ENCODE measurements at places on chromosomes 3 and 15.

DNA sequence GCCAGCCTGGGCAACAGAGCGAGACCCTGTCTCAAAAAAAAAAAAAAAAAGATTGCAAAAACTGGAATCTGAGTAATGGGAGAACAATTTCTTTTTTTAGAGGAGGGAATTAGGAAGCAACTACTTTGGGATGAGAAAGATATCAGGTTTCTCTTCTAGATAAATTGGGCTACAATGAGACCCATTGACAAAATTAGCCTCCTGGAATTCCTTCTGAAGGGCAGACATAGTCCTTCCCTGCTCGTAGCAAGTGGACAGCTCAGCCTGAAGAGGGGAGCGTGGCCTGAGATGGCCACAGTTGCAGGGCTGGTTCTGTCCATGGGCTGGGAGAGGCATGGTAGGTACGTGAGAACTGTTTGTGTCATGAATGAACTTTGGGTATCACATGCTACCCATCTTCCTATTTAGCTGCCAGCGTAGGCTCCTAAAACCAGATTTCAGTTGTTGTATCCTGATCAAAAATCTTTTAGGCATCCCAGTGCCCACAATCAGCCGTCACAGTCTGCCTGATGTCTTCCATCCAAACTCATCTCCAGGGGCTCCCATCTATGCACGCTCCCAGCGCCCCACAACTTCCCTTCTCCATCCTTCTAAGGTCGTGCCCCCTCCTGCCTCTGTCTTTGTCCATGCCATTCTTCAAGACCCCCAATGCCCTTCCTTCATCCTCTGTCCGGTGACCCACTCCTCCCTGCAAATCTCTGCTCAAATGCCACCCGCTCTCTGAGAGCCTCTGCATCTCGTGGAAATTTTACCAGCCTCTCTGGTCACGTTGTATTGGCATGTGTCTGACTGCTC, 92.0 kb upstream of the NR2E3 start:
- DNase-seq, result no peak

- peak; percentile 6 for DNase-seq
These were observed 1.3 kb downstream of the RNU5B-1 start for GRCh38 chr15:65305776-65306175.

GRCh38 chr3:184514171-184514490, 47.5 kb upstream of the EPHB3 start:
- no peak for DNase-seq

GRCh38 chr15:65277015-65277414, 9.7 kb downstream of the PARP16 start:
- DNase-seq, result no peak

GRCh38 chr3:146530609-146531008, 13.8 kb downstream of the PLSCR1 start:
- no peak for DNase-seq

- no peak for DNase-seq
These were observed 37.4 kb upstream of the GALNT15 start for GRCh38 chr3:16137044-16137443.

DNA sequence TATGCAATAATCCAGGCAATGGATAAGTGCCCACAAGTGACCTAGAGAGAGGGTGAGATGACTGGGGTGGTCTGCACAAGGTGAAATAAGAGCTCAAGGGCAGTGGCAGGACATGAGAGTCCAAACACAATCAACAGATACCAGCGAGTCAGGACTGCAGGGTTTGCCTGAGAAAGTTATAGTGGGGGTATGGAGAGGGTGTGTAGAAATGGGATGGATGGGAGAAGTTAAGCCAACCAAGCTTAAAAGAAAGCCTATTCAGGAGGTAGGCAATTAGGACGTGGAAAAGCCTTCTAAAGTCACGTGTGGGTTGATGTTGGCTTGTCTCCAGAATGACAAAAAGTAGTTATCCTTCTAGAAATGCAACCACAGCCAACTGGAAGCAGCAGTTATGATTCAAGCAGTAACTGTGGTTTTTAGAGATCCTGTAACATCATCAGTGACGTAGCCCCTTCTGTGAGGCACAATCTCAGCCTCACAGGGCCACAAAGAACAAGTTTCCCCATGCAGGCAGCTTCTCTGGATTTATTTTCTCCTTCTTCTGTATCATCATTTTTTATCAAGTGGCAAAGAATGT, 56.1 kb downstream of the FAM174B start:
- no peak for DNase-seq

DNA sequence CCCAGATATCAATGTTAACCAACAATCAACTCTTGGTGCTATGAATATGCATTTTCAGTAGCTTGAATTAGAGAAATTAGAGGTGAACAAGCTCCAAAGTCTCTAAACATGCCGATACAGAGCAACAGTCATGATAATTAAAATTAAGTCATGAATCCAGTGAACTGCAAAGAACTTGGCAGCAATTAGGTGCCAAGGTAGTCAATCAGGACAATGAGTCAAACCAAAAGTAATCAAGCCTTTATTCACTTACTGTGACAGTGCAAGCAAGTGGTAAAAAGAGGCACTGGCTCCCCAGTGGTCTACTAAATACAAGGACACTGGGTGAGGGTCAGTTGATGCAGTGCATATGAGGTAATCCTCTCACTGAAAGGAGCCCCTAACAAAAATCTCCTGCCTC, 1.8 kb downstream of the ZNF770 start:
- no peak for DNase-seq

- no peak for DNase-seq
These were observed 130.9 kb upstream of the IQSEC1 start for GRCh38 chr3:13204177-13204581.

DNA sequence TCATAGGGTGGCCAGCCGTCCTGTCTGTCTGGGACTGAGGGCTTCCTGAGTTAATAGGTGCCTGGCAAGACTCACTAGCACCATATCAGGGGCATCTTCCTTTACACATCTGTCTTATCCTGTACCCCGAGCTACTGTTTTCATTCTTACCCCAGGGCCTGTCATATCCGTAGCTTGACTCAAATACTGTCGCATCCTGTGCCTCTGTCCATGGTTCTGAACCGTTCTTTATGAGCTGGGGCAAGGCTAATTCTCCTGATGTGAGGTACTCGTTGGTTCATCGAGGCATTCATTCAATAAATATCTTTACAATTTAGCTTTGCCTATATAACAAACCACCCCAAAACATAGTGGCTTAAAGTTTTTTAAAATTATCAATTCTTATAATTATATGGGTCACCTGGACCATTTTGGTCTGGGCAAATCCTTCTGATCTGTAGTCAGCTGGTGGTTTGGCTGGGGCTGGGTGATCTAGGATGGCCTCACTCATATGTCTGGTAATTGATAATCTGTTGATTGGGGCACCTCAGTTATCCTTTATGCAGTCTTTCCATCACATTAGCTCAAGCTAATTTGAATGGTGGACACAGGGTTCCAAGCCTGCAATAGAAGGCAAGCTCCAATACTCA, 121.2 kb downstream of the TLE3 start:
- DNase-seq, result peak; percentile 8

- DNase-seq, result no peak
These were observed 130.1 kb upstream of the BHLHE40 start for GRCh38 chr3:4849136-4849535.

DNA sequence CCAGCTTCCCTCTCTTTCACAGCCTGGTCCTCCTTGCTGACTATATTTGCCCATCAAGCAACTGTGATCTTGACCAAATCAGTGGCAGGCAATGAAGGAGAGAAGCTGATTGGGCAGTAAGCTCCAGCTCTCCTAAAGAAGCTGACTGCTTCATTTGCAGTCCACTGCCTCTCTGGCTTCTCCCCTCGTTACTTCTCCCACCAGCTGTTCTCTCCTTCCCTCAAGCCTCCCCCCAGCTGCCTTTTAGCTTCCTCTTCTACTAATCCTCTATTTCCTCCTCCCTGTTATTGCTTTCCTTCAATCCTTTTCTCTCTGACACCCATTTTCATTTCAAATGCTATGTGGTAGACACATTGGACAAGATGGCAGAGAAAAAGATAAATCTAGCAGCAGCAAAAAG, 474.7 kb upstream of the UBE2E2 start:
- DNase-seq, result no peak

DNA sequence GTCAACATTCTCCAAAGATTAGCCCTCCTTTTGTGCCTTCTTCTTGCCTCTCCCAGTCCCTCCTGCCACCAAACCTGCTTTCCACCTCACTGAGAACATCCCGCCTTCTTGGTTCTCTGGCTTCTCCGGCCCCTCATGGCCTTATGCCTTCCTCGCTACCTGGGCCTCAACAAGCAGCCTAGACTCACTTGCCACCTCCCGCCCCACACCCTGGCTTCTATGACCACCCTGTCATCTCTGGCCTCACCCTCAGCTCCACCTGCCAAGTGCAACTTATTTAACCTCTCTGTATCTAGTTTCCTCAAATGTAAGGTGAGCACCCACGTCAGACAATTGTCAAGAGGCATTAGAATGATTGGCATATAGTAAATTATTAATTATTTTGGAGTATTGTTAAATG, 68.8 kb upstream of the MEX3B start:
- DNase-seq, result no peak

Measured in hematopoietic multipotent progenitor cell treated with erythropoietin and hydrocortisone succinate and interleukin-3 and kit ligand, for 15 days (in vitro differentiated cells).